GM12892 (cell line): ENCODE measurements at places on chromosomes 12 and 14.

DNA sequence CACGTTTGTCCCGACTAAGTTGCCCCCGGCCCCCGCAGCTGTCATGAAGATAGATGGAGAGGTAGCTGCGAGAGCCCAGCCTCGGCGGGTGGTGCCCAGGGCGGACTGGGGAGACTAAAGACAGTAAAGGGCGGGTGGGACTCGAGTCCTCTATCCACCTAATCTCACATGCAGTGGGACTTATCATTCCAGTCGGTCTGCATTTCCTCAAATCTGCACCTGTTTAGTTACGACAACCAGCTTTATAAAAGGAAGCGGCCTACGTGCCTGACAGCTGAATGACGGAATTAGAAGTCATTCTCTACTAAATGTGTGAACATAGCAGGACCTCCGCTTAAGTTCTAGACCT, 109.8 kb upstream of the EGLN3 start:
- no peak for DNase-seq

GRCh38 chr14:42214981-42215491, 608.4 kb downstream of the LRFN5 start:
- no peak for DNase-seq

- DNase-seq: no peak
Observed at GRCh38 chr12:67621926-67622325, 26.6 kb upstream of the DYRK2 start.

- DNase-seq: no peak
Observed at GRCh38 chr12:2297658-2298057, 244.9 kb downstream of the CACNA1C start.

GRCh38 chr12:25992026-25992782, 33.7 kb downstream of the RASSF8 start:
- DNase-seq: no peak

- DNase-seq: no peak
Observed at GRCh38 chr14:46887144-46887543, 235.6 kb upstream of the RPL10L start.

GRCh38 chr14:89681086-89682018, 264.3 kb upstream of the FOXN3 start:
- DNase-seq: peak; percentile 29

- DNase-seq: no peak
Observed at GRCh38 chr14:106120101-106120500, 593.7 kb downstream of the TMEM121 start.

- no peak for DNase-seq
Observed at GRCh38 chr12:85923767-85924331, 49.8 kb downstream of the NTS start.

- no peak for DNase-seq
Observed at GRCh38 chr12:57129889-57130288, 1.6 kb downstream of the LRP1 start.

DNA sequence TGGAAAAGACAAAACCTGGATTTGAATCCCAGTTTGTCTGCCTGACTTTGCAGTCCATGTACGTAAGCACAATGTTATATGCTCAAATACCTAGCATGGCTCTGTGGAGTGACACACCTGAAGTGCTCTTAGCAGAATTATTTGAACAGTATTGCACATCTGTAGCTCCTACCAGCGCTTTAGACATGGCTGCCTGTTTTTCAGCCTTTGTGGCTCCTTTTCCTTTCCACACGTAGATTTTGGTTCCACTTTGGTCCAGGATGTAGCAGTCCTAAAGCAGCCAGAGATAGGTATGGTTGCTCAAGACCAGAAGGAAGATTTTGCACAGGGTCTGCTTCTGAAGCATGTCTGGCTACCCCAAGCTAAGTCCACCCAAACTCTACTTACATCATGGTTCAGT, 9.1 kb downstream of the AVIL start:
- no peak for DNase-seq

DNA sequence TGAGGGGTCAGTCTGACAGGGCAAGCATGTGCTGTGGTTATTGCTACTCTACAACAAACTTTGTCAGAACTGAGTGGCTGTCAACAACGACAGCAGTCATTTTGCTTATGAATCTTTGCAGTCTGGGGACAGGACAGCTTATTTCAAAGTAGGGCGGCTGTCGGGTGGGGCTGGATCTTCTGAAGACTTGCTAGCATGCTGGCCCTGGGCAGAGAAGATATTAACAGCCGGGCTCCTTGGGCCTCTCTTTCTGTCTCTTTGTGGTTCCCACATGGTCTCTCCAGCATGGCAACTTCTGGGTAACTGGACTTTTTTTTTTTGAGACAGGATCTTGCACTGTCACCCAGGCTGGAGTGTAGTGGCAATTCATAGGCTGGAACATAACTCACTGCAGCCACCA, 33.9 kb upstream of the ALDH2 start:
- DNase-seq: no peak
